Activated naive CD4-positive, alpha-beta T cell (primary cell): ENCODE measurements at places on chromosomes 12 and 14.

GRCh38 chr14:45766247-45766646 lies 513.2 kb upstream of the MIS18BP1 start:
- DNase-seq = no peak

- DNase-seq = peak; percentile 5
Observed at GRCh38 chr14:97120611-97121031, 323.4 kb downstream of the VRK1 start.

DNA sequence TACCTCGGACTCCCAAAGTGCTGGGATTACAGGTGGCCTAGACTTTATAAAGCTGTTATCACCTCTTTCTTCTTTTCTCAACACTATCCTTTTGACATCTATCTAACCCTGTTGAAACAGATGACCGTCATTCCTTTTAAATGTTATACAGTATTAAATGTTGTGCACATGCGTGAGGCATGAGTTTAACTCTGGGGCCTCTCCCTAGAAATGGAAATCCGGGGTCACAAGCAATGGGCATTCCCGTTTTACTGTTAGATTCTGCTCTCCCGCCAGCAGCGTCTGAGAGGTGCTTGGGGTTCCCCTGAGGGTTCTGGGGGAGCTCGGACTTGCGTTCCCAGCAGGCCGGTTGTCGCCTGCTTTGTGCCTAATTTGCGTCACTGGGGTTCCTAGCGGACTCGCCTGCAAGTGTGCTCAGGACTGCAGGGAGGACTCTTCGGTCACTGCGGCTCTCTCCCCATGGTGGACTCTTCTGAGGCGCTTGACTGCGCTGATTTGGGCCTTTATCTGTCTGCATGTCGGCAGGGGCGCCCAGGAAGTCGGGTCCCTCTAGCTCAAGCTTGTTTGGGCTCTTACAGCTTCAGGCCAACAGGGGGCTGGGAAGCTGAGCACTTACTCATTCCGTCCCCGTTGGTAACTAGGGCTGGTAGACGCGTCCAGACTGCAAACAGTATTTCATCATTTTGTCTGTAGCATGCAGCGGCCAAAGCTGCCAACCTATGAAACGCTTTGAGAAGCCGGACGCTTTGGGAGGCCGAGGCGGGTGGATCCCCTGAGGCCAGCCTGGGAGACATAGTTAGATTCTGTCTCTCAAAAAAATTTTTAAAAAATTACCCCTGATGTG lies 1.2 kb upstream of the RAN start:
- DNase-seq = peak; percentile 38

DNA sequence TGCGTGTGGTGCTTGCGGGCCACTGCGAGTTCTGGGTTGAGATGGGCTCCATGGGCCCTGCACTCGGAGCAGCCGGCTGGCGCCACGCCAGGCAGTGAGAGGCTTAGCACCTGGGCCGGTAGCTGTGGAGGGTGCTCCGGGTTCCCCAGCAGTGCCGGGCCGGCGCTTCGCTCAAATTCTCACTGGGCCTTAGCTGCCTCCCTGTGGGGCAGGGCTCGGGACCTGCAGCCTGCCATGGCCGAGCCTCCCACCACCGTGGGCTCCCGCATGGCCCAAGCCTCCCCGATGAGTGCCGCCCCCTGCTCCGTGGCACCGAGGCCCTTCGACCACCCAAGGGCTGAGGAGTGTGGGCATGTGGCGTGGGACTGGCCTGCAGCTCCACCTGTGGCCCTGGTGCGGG lies 375.7 kb downstream of the NELL2 start:
- DNase-seq = no peak

DNA sequence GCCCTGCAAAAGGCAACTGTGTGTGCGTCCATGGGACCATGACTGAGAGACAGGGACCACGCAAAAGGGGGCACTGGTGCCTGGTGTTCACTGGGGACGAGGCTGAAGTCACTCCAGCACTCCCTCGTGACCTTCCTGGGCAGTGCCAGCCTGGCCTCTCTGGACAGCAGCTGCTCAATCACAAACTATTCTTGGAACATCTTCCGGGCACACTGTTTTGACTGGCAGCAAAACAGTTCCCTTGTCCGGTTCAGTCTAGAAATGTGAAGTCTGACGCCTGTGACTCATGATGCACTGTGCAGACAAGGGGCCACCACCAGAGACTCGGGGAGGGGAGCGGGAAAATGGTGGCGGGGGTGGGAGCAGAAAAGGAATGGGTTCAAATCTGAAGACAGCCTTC lies 20.8 kb downstream of the SNRNP35 start:
- DNase-seq = no peak

- no peak for DNase-seq
Observed at GRCh38 chr14:90491221-90491885, 94.5 kb downstream of the CALM1 start.
